ENCODE measurements at places on chromosomes 16 and 17.

- DNase-seq = no peak
Measured at GRCh38 chr17:49216953-49217650, 6.6 kb downstream of the ABI3 start.

- DNase-seq = no peak
Measured at GRCh38 chr16:2895813-2896212, 12.8 kb downstream of the FLYWCH2 start.

DNA sequence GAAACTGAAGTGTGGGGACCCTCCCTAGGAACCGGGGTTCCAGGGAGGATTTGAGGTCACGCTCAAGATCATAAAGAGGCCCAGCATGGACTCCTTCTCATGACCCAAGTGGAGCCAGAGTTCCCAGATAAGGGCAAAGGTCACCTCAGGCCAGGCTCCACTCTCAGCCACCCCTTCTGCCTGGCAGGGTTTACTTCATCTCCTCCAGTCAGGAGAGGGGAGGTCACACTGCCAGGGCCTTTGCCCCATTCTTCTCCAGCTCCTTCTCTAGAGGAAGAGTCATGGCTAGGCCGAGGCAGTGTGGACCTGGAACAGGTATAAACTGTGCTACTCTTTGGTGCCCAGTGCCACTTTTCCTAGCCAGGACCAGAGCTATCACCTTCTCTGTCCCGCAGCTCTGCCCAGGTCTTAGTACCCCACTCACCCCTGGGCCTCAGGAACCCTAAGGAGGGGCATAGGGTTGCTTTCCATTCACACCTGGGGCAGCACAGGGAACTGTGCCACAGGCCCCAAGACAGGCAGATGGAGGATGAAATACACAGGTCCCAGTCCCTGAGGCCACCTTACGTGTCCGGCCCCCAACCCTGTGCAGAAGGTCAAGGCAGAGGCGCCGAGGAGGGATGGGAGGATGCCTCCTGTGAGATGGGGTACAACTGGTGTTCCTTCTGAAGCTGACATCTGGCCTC lies 879 bp upstream of the ACSF2 start:
- DNase-seq = no peak

- DNase-seq = no peak
Measured at GRCh38 chr16:72480911-72481310, 309.0 kb upstream of the PMFBP1 start.

- peak; percentile 85 for DNase-seq
Measured at GRCh38 chr16:2842340-2843000, 12.4 kb downstream of the ZG16B start.

DNA sequence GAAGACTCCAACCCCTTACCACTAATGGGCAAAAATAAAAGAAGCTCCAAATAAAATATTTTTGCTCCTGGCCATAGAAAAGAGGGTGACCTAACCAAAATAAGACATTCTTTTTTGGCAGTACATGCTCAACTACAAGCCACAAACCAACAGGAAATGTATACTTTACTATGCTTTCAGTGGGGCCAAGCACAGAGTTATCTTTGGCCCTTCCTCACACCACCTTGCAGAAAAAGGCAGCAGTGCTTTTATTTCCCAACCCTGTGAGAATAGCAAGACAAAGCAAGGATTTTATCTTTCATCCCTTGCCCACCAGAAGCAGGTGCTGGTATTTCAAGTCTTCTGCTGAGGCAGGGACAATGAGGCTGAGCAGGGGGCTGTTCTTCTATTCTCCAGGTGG lies 1493.1 kb downstream of the CDH11 start:
- DNase-seq = no peak

GRCh38 chr17:33567223-33567622 lies 274.1 kb upstream of the ASIC2 start:
- no peak for DNase-seq

GRCh38 chr17:2138761-2139160 lies 83.9 kb downstream of the HIC1 start:
- DNase-seq = no peak

GRCh38 chr16:27241658-27242057 lies 26.9 kb downstream of the NSMCE1 start:
- no peak for DNase-seq

DNA sequence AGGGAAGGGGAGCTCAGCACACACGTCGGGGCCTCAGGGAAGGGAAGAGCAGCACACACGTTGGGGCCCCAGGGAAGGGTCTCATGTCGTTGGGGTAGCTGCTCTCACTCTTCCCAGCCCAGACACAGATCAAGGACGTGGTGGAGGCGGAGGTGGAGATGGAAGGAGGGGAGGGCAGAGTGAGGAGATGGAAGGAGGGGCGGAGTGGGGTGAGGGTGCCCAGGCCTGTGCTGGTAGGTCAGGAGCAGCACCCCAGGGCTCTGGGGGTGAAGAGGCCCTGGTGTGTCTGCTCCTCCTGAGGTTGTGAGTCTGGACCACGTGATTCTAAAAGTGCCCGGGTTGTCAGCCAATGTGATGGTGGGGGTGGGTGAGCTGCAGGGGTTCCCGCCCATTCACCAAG lies 14.9 kb downstream of the CLCN7 start:
- DNase-seq = no peak

GRCh38 chr17:19016297-19016696 lies 11.7 kb upstream of the FAM83G start:
- DNase-seq = no peak

DNA sequence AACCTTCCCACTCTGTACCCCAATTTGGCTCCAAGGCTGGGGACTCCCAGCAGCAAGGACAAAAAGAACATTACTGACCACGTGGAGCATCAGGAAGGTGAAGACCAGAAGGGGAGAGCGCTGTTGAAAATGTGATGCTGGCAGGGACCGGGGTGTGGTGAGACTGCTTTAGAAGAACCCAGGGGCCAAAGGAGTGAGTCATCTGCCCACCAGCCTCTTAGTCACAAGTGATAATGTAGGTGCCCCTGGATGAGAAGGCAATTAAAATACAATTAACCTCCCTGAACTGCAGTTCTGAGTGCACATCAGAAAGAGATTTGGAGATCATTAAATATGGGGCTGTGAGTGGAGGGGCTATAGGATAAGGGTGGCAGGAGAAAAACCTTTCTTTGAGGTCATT lies 366.6 kb upstream of the CCL2 start:
- DNase-seq = no peak

GRCh38 chr17:50372758-50373556 lies at the start of the genes EME1 and MRPL27:
TSS of gene EME1 (plus strand) at chr17:50373229. CDS start at chr17:50375209, 1,980 bp downstream.
TSS of gene MRPL27 (minus strand) at chr17:50373184. CDS start at chr17:50373170, 14 bp downstream.
- peak; percentile 77 for DNase-seq

DNA sequence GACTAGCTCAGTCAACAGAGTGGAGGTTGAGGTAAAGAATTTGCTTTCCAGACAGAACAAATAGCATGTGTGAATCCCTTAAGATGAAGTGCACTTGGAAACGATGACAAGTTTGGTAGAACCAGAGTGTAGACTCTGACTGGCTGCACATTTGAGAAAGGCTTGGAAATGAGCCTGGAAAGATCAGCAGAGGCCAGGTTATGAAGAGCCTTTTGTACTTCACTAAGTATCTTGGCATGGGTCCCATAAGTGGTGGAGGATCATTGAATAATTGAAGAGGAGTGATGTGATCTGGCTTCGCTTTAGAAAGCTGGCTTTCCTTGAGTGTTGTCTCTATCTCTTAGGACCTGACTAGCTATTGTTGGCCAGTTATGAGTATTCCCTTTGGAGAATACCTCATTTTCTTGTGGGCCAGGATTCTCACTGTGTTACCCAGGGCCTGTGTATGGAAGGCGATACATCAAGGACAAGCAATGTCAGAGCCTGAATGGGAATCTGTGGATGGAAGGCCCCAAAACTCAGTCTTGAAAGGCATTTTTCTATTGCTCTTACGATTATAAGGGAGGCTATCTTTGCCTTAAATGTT lies 329.8 kb downstream of the UTP18 start:
- no peak for DNase-seq

DNA sequence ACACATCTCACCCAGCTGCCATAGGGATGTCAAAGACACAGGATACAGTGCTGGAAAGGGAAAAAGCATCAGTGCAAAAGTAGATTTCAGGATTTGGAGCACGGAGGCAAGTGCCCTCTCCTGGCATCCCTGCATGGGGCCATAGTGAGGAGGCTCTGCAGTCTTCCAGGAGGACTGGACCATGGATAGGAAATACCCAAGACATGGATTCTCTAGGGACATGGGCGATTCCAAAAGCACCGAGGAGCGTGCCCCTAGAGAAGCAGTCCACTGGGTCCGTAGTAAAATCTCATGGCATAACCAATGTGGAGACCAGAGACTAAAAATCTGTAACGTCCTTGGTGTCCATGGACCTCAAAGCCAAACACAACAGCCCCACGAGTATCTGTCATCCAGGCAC lies 818.2 kb downstream of the KCNJ18 start:
- no peak for DNase-seq

DNA sequence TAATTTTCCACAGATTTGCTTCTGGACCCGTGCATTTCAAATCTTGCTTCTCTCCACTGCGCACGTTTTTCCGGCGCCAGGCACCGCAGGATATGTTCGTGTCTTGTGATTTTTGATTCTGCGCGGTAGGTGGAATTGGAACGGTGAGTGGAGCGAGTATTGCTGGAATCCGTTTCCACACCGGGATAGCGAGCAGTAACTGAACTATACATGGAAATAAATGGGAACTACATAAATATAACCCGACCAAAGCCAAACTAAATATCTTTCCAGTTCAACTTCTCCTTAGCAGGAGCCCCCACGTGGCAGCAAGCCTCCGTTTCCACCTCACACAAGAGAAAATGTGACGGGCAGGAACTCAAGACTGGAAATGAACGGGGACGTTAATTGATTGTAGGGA lies 154.0 kb downstream of the SEC14L1 start:
- DNase-seq = no peak

DNA sequence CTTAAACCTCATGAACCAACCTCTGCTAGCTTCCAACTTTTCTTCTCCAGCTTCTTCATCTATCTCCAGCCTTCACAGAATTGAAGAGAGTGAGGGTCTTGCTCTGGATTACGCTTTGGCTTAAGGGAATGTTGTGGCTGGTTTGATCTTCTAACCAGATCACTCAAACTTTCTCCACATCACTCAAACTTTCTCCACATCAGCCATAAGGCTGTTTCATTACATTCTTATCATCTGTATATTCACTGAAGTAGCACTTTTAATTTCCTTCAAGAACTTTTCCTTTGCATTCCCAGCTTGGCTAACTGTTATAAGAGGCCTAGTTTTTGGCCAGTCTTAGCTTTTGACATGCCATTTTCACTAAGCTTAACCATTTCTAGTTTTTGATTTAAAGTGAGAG lies 52.3 kb downstream of the CACNG1 start:
- no peak for DNase-seq

- no peak for DNase-seq
Measured at GRCh38 chr17:41691031-41691777, 2.5 kb downstream of the EIF1 start.

- no peak for DNase-seq
Measured at GRCh38 chr17:73586275-73586832, 57.9 kb downstream of the SDK2 start.

DNA sequence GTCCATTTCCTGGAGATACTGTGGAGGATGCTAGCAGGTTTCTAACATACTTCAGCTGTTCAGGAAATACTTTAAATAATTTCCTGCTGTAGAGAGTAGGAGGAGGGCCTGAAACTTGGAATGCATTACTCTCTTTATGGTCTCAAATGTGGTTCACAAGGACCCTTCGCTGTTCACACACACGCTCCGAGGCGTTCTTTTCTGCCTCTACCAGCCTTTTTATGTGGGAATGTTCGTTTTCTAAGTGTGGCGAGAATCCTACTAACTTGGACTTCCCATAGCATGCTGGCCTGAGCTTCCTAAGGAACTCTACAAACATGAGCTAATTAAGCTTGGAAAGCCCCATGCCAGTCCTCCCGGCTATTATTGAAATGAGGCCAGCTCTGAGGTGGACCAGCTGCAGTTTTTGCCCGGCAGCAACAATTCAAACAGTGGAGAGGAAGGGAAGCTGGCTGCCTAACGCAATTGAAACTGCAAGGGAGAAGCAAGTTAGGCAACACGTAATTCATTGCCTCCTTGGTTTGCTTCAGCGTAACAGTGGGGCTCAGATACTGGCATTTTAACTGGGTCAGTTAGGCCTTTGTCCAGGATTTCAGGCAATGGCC lies 18.9 kb downstream of the KPNA2 start:
- DNase-seq = no peak

DNA sequence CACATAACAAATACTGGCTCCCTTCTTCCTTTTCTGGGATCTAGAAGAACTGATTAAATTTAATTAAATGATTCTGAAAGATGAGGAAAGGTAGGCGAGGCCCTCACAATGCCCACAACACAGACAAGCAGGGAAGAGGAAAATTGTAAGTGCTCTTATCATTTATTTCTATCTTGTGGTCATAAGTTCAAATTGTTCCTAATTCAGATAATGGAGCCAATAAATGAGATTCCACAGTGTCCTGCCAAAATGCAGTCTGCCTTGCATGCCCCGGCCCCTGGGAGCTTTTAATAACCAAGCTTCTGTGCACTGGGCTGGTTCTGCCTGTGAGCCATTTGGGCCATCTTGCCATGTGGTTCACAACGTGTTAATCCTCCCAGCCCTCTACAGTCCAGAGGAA lies 97.0 kb downstream of the CMC2 start:
- DNase-seq = no peak

GRCh38 chr16:63426275-63426870 lies 1390.1 kb upstream of the CDH8 start:
- DNase-seq = no peak

- DNase-seq = no peak
Measured at GRCh38 chr16:2799859-2800226, 1.6 kb downstream of the PRSS41 start.

DNA sequence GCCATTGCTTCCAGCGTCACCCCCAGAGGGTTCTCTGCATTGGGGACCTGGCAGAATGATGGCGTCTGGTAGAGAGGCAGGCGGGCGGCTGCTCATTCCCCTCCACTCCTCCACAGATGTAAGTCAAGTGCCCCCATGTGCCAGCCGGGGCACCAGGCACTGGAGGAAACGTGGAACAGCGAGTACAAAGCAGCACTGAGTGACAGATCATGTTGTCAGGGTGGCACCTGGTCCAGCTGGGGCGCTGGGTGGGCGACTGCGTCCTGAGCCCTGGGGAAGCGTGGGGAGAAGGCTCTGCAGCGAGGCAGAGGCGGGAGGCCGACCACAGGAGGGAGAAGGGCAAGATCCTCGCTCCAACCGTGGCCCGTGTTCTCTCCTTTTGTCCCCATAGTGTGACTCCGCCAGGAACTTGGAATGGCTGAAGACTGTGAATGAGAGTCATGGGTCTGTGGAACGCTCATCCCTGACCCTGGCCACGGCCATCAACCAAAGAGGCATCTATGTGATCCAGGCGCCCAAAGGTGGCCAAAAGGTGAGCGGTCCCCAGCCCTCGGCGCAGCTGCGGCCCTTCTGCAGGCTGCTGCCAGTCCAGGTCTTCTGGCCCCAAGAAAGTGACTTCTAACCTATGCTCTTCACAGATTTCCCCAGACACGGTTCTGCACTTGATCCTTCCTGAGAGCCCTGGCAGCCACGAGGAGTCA lies 76.7 kb downstream of the RNF213 start:
- DNase-seq = no peak

DNA sequence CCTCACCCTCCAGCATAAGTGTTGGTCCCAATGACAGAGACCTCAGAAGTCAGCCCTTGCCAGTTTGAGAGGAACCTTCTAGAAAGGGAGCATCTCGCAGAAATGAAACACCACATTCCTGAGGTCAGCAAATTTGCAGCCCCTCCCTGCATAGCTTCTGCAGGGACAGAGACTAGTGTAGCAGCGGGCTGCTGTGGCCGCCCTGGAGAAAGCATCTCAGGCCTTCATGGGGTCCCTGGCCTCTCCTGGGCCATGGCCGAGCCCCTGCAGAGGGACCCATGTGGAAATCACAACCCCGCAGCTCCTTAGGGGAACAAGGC lies 11.4 kb downstream of the HS3ST6 start:
- no peak for DNase-seq

GRCh38 chr16:85306071-85306792 lies 194.0 kb upstream of the CIBAR2 start:
- peak; percentile 86 for DNase-seq

- DNase-seq = peak; percentile 28
Measured at GRCh38 chr17:6435968-6436367, 1.0 kb upstream of the AIPL1 start.
